ENCODE measurements at places on chromosomes 11 and 22. TPM values are rescaled to one million over a fixed set of nuclear protein-coding genes. Genes with fewer than 3 reads are reported as not detected.

The FREY1 gene
- total RNA-seq = 0.70 TPM

The TNKS1BP1 gene
- 338 TPM for total RNA-seq

The OR52I1 gene
- total RNA-seq = not detected

The TEX12 gene
- 0.68 TPM for total RNA-seq

The C22orf15 gene
- 0.18 TPM for total RNA-seq

Measured in ureter (tissue), 1 donor.